ENCODE measurements at places on chromosomes 1 and 21.

DNA sequence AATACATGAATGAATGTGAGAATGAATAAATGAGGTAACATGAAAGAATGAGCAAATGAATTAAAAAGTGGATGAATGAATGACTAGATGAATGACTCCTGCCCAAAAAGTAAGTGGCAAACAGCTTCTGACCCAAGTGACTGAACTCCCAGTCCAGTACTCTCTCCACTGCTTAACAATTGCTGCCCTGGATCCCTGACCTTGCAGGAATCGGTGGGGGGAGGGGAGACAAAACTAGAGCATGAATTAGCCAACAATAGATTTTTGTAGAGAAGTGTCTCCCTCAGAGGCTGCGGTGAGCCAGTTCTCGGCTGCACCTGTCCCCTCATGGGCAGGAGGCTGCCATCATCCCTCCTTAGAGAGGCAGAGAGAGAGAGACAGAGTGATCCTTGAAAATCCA, 5.9 kb upstream of the GRIK3 start:
- H3K27me3 ChIP-seq = peaks cover 1% of the 10 kb centered on the region
- H3K27ac ChIP-seq = no peak overlapping the region
- no peak for DNase-seq
- H3K4me1 ChIP-seq = peaks cover 6% of the 10 kb centered on the region
- no peak overlapping the region for H3K4me3 ChIP-seq
- H3K36me3 ChIP-seq = no peaks in the 10 kb centered on the region

- no peak overlapping the region for H3K4me3 ChIP-seq
- H3K4me1 ChIP-seq = no peaks in the 10 kb centered on the region
- no peak overlapping the region for H3K27ac ChIP-seq
- no peak for DNase-seq
- no peaks in the 10 kb centered on the region for H3K27me3 ChIP-seq
Measured at GRCh38 chr1:226902601-226903000, 32.2 kb downstream of the PSEN2 start.

- no peak overlapping the region for H3K4me3 ChIP-seq
- H3K27ac ChIP-seq = no peak overlapping the region
- no peaks in the 10 kb centered on the region for H3K4me1 ChIP-seq
Measured at GRCh38 chr1:203216274-203217138, 13.0 kb downstream of the CHIT1 start.

- no peaks in the 10 kb centered on the region for H3K27me3 ChIP-seq
- no peak overlapping the region for H3K27ac ChIP-seq
- DNase-seq = no peak
Measured at GRCh38 chr1:233379869-233380438, 52.4 kb downstream of the MAP3K21 start.

DNA sequence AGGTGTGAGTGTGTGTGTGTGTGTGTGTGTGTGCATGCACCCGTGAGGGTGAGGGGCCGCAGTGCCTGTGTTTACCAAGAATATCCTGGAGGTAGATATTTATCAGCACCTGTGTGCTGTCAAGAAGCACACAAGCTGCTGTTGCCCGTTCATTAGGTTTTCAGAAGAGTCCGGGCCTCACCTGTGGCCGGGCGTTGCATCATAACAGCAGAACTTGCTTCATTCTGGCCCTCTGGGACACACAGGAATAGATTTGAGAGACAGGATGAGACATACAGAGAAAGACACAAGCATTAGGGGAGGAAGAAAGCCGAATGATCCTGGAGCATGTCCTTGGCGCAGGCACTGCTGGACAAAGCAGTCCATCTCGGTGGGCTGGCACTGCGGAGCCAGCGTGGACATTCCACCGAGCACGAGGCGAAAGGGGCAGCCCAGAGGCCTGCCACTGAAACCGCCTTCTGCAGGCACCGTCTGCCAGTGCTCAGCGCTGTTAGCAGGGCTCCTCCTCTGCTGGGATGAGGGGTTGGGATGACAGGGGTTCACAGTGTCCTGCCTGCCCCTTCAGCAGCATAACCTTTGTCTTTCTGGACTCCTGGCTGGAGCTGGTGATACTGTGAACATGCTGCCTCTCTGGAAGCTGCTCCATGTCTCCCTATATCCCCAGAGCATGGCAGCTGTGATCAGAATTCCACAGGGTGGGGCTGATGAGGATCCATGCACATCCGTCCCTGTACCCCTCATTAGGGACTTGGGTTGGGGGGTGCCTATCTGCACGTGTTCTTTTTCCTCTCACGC, 81.1 kb downstream of the PEX14 start:
- H3K4me3 ChIP-seq = no peak overlapping the region
- peaks cover 8% of the 10 kb centered on the region for H3K4me1 ChIP-seq
- no peaks in the 10 kb centered on the region for H3K36me3 ChIP-seq
- H3K27ac ChIP-seq = peak overlapping the region; percentile 32
- peak; percentile 79 for DNase-seq
- H3K27me3 ChIP-seq = no peaks in the 10 kb centered on the region

GRCh38 chr21:45578176-45578801, 36.0 kb upstream of the SLC19A1 start:
- H3K4me1 ChIP-seq = no peaks in the 10 kb centered on the region
- no peak for DNase-seq
- H3K36me3 ChIP-seq = no peaks in the 10 kb centered on the region
- H3K4me3 ChIP-seq = no peak overlapping the region
- no peaks in the 10 kb centered on the region for H3K27me3 ChIP-seq

DNA sequence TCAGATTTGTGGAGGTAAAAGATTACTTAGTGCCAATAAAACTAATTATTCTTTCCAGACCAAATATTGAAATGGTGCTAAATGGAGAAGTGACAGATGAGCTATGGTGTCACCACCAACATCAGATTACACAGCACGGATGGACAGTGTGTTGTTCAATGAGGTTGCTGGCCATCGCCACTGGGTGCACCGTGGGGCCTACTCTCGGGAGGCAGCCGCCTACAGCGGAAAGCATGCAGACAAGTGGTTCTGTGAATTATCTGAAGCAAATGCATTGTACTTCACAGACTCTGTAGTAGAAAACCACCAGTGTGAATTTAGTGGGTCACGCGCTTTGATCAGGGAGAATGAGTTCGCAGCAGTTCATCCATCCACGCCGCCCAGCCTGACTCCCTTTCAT, 42.3 kb downstream of the GNG4 start:
- H3K27ac ChIP-seq = no peak overlapping the region
- H3K4me3 ChIP-seq = no peak overlapping the region
- no peaks in the 10 kb centered on the region for H3K36me3 ChIP-seq
- H3K4me1 ChIP-seq = no peaks in the 10 kb centered on the region
- H3K27me3 ChIP-seq = no peaks in the 10 kb centered on the region

- no peak overlapping the region for H3K27ac ChIP-seq
- no peaks in the 10 kb centered on the region for H3K27me3 ChIP-seq
- H3K4me3 ChIP-seq = no peak overlapping the region
Measured at GRCh38 chr1:36855699-36856494, 178.4 kb downstream of the GRIK3 start.

- peak within 1 kb of the TSS; percentile 74 for H3K4me3 ChIP-seq
- no peaks in the 10 kb centered on the region for H3K36me3 ChIP-seq
- DNase-seq = peak; percentile 74
Measured at GRCh38 chr1:15758343-15758931, at the start of gene FBLIM1. FBLIM1 (plus strand) TSS chr1:15758795; CDS start chr1:15764984, 6,189 bp downstream.

DNA sequence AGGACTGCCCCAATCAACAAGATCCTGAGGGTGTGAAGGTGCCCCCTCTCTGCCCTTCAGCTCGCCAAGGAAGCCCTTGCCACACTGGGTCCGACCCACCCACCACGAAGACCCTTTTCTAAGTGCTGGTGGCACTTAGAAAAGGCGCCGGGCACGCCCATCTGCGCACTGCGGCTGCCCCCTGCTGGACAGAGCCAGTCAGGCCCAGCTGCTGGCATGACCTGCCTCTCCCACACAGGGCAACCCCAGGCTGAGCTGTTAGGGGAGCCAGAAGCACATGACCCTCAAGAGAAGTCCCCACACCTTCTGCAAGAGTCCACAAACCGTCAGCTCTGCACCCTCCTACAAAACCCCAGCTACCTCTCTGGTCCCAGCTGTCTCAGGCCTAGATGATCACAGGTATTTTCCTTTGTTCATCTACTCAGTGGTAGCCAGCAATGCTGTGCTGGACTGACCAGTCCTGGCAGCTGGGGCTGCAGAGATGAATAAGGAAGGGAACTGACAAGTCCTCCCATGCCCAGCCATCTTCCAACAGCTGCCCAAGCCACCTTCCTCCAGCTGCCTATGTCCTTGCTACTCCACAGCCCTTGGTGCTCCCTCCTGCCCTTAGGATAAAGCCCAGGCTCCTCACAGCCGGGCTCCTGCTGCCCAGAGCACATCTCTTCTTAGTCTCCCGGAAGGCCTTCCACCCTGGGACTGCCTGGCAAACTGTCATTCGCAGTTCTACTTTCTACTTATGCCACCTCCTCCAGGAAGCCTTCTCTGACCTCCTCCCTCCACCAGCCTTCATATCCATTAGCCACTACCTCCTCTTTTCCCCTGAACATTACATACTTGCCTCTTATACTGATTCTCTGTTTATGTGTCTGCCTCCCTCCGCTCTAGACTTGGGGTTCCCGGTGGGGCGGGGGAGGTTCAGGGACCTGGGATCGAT, 39.8 kb upstream of the ZC3H12A start:
- H3K36me3 ChIP-seq = no peaks in the 10 kb centered on the region
- DNase-seq = peak; percentile 56
- no peaks in the 10 kb centered on the region for H3K27me3 ChIP-seq
- no peak overlapping the region for H3K4me3 ChIP-seq
- H3K4me1 ChIP-seq = no peaks in the 10 kb centered on the region

GRCh38 chr1:36511804-36512798, 29.4 kb upstream of the CSF3R start:
- no peaks in the 10 kb centered on the region for H3K27me3 ChIP-seq
- no peaks in the 10 kb centered on the region for H3K4me1 ChIP-seq
- H3K36me3 ChIP-seq = no peaks in the 10 kb centered on the region
- DNase-seq = no peak
- no peak overlapping the region for H3K27ac ChIP-seq

DNA sequence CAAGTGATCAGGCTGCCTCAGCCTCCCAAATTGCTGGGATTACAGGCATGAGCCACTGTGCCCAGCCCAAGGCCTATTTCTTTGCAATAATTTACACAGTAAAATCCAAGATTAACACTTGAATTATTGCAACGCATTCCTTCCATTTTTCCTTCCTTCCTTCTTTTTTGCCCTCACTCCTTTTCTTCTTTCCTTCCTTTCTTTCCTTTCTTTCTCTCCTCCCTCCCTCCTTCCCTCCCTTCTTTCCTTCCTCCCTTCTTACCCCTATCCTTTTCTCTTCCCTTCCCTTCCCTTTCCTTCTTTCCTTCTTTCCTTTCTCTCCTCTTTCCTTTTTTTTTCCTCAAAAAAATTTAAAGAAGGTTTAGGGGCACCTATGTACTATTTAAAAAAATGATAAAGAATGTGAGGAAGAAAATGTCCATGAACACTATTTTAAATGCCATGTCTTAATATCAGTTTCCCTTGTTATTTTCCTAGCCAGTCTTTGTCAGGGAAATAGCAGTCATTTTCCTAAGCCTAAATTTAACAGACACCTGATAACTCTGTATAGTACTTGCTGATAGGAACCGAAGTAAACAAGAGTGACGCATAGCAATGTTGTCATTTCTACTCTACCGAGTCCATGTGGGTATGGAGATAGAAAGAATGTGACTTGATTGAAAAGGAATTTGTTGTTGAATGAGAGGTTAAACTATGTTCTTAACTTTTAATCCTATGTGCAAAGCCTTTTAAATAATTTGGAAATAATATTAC, 79.8 kb upstream of the HMCN1 start:
- H3K36me3 ChIP-seq = no peaks in the 10 kb centered on the region
- no peaks in the 10 kb centered on the region for H3K4me1 ChIP-seq
- no peak overlapping the region for H3K27ac ChIP-seq

DNA sequence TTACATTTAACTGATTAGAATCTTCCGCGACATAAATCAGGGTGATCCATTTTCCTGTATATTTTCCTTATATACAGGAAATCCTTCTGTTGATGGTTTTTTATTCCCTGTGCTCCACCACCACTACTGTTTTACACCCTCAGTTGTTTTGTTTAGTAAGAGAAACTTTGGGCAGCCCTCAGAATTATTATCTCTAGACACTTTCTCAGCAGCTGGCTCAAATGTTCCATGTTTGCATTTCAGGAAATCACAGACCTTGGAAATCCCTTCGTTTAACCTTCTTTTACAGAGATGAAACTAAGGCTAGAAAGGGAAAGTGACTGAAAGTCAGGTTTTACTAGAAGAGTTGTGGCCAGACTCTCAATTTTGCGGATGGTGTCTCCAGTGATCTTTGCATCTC, 15.2 kb downstream of the ZNF697 start:
- H3K27me3 ChIP-seq = no peaks in the 10 kb centered on the region
- no peak overlapping the region for H3K27ac ChIP-seq
- DNase-seq = no peak

DNA sequence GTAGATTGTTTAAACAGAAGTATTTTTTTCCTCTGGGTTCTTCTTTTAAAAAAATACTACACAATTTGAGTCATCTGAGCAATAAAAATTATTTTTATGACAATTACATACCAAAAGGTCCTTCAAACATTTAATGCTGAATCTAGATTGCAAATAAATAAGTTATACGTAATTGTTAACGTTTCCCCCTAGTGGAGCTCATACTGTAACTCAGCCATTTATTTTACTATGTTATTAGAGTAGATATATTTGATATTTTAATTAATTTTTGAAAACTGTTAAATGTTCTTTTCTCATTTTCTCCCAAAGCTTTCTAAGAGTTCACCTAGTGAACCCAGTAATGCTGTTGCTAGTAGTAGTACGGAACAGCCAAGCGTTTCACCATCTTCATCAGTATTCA, 33.5 kb downstream of the ZMYM1 start:
- H3K27me3 ChIP-seq = no peaks in the 10 kb centered on the region
- DNase-seq = no peak
- no peak overlapping the region for H3K4me3 ChIP-seq
- peaks cover 2% of the 10 kb centered on the region for H3K36me3 ChIP-seq

GRCh38 chr1:228647523-228648444, 87.5 kb upstream of the RHOU start:
- no peak overlapping the region for H3K27ac ChIP-seq
- peak; percentile 87 for DNase-seq
- H3K4me3 ChIP-seq = peak overlapping the region; percentile 51
- H3K27me3 ChIP-seq = peaks cover 4% of the 10 kb centered on the region
- H3K4me1 ChIP-seq = no peaks in the 10 kb centered on the region

DNA sequence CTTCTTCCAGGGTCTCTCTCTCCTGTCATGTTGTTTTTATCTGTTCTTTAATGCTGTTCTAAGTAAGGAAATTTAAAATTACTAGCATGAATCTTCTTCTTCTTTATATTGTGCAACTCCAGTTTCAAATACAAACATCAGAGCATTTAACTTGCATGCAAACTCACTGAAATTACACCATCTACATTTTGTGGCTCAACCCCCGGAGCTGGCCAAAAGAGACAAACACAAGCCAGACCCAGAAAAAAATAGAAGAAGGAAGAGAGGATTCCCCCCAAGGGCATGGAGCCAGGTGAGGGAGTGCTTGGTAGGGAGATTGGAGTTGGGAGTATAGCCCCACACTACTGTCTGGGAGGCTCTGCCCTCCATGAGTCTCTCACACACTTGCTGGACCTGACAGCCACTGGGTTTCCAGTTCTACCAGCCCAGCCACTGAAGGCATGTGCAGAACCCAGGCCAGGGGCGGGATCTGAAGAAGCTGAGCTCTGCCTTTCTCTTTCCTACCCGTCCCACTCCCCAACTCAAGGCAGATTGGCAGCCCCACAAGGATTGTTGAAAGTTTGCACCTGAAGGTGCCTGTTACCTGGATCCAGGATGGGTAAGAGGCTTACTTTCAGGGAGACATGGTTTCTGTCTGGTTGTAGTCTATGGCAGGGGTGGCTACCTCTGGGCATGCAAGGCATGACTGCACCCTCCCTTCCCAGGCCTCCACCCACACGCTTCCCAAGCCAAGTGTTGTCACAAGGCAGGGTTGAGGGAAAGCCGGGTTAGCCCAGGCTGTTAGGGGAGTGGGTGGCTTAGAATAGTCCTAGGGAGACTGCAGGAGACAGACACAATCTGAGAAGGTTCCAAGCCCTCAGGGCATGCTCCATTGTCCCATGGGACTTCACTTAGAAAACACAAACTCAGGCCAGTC, 297.2 kb downstream of the TGFB2 start:
- H3K27ac ChIP-seq = no peak overlapping the region
- H3K36me3 ChIP-seq = no peaks in the 10 kb centered on the region
- no peak overlapping the region for H3K4me3 ChIP-seq
- H3K27me3 ChIP-seq = no peaks in the 10 kb centered on the region

All from mesendoderm (in vitro differentiated cells).